ENCODE measurements at places on chromosomes 12 and 14.

- no peak for DNase-seq
These were observed 54.3 kb downstream of the NINJ2 start for GRCh38 chr12:608921-609320.

GRCh38 chr14:101511620-101512375 is 49.5 kb upstream of the DIO3 start:
- no peak for DNase-seq

- DNase-seq = no peak
These were observed 7.3 kb upstream of the ZNF740 start for GRCh38 chr12:53173085-53173715.

- DNase-seq = no peak
These were observed 6.2 kb upstream of the KRT2 start for GRCh38 chr12:52658196-52658595.

GRCh38 chr12:2335916-2336315 is 283.1 kb downstream of the CACNA1C start:
- DNase-seq = no peak

DNA sequence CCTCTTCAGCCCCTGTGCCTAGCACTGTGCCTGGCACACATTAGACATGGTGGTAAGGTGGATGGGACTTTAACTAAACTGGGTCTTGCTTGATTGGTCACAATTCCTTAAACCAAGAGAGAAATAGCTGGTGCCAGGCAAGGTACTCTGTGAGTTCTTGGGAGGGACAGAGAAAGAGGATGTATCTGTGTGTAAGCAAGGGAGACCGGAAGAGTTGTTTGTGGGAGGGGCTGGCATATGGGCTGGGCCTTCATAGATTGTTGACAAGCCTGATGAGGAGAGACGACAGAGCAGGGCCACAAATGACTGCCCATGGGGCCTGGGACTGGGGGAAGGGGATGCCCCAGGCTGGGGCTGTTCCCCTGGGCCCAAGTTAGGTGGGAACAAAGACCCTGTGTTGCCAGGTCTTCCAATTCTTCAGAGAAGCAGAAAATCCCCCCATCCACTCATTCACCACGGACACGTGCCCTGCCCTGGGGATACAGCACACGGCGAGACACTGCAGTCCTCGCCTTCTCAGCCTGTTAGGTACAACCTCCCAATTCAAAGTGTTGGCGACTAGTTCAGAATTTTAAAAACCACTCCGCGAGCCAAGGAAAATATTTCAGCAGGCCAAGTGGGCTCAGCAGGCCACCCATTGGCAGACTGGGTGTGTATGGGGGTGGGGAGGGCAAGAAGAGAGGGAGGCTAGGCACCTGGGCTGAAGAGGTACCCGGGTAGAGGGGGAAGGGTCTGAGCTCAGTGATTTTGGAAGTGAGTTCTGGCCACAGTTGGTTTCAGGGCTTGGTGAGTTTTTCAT is 11.4 kb upstream of the CYP46A1 start:
- DNase-seq = no peak

- DNase-seq = no peak
These were observed 30.2 kb downstream of the LEMD3 start for GRCh38 chr12:65199604-65200003.

GRCh38 chr12:116434155-116435011 is 124.8 kb upstream of the MAP1LC3B2 start:
- DNase-seq = peak; percentile 47

GRCh38 chr12:39990122-39991101 is 115.5 kb downstream of the SLC2A13 start:
- peak; percentile 37 for DNase-seq

GRCh38 chr12:109201496-109201885 is 85.1 kb downstream of the ACACB start:
- no peak for DNase-seq

DNA sequence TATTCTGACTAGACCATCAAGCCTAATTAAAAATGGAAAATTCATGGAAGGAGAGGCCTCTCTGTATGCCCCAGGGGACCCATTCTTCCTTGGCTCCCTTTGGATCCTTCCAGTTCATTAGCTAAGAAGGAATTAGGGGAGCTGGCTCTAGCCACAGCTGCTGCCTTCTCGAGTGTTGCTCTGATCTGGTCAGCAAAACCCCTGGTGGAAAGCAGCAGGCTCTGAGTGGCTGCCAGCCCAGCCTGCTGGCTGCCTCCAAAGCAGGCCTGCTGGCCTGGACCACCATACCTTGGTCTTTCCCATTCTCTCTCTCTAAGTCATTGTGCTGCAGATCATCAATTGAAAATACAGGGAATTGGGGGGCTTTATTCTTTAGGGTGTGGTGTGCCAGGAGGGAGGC is 29.0 kb upstream of the AKAP6 start:
- no peak for DNase-seq

GRCh38 chr14:32656601-32657000 is 282.1 kb upstream of the NPAS3 start:
- no peak for DNase-seq

- DNase-seq = no peak
These were observed 29.7 kb downstream of the CCDC85C start for GRCh38 chr14:99574099-99574880.

DNA sequence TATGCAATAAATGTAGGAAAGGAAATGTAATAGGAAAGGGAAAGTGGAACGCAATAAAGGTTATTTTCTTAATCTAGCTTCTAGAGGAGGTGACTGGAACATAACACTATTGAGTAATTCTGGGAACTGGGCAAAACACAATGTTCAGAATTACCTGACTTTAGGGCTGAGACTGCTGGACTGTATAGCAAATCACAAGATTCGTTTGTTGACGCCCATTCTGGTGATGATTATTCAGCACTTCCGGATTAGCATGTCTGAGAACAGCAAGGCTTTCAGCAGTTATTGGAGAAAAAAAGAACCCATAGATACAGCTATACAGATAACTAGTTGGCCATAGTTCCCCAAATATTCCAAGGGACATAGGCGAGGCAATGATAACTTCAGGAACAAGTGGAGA is 2.3 kb upstream of the KLRD1 start:
- DNase-seq = no peak

- no peak for DNase-seq
These were observed 294.9 kb downstream of the FOXN3 start for GRCh38 chr14:89121968-89122620.

DNA sequence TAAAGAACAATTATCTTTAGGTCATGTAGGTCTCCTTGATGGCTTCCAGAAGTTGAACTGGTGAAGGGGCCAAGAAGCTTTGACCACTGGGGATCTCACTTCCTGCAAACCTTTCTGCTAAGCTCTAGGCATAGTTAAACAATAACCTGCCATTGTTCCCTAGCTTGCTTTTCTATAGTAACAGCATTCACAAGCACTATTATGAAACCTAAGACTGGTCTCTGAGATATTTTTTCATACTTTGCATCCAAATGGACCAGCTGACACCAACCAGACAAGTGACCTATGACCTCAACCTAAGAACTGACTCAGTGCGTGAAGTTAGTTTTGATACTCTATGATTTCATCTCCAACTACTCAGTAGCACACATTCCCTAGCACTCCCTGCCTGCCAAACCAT is 129.1 kb downstream of the PTPRB start:
- no peak for DNase-seq

DNA sequence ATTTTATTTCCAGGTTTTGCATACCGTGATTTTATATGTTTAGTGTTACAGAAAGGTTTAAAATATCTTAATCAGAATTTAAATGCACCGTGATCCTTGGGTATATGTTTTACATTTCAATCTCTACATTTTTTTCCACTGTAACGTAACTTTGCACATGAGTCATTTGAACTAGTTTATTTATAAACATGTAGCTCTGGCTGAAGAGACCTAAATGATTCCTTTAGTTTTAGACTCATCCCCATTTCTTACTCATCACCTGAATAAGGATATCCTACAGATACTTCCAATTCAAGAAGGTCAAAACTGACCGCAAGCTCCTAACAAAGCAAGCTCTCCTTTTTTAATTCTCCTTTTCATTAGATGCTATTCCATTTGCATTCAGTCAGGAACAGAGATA is 42.7 kb upstream of the SLC6A15 start:
- DNase-seq = no peak

DNA sequence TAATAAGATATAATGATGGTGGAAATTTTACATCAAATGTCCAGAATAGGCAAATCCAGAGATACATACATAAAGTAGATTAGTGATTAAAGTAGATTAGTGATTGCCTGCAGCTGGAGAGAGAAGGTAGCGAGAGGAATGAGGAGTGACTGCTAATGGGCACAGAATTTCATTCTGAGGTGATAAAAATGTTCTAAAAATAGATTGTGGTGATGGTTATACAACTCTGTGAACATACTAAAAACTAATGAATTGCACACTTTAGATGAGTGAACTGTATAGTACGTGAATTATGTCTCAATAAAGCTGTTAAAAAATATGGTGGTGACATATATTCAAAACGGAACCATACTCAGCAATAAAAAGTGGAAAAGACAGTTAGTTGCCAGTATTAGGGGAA is 41.7 kb downstream of the PPP2R5E start:
- no peak for DNase-seq

DNA sequence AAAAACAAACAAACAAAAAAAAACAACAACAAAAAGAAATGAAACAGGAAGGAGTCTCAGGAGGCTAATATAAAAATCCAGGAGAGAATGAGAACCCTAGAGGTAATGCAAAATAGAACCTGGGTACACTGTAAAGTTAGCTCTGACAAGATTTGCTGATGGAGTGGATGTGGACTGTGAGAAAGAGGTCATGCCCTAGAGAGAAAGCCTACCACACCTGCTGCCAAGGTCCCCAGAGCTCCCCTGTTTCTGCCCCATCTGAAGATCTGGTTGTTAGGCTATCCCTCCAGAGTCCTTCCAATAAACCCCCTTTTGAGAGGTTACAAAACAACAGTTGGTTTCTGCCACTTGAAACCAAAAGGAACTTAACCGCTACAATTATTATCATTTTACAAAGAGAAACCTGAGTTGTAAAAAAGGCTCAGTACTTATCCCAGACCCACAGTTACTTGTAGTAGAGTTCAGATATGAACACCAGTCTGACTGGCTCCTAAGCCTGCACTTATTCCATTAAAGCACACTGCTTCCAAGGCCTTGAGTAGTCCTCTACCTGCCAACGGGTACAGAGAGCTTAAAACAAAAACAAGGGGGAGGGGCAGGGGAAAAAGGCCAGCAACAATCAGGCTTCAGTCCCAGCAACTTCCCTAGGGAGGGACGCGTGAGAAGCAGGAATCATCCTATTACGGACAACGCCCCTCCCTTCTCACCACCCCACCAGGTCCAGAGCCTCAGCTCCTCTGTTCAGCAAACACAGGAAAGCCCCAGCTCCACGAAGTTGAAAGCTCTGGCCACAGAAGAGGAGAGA is 27.7 kb downstream of the PPP1R13B start:
- no peak for DNase-seq

DNA sequence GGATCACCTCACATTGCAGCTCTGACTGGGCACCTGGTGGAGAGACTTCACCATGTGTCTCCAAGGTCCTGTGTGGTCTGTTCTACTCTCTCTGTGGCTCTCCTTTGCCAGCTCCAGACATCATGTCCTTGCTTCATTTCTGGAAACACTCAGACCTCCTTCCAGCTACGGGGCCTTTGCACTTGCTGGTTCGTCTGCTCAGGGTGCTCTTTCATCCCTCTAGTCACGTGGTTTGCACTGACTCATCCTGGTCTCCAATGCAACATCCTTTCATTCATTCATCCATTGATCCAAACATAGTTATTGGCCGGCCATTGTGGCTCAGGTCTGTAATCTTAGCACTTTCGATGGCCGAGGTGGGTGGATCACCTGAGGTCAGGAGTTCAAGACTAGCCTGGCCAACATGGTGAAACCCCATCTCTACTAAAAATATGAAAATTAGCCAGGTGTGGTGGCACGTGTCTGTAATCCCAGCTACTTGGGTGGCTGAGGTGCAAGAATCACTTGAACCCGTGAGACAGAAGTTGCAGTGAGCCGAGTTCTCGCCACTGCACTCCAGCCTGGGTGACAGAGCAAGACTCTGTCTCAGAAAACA is 23.9 kb upstream of the CCDC63 start:
- DNase-seq = no peak

DNA sequence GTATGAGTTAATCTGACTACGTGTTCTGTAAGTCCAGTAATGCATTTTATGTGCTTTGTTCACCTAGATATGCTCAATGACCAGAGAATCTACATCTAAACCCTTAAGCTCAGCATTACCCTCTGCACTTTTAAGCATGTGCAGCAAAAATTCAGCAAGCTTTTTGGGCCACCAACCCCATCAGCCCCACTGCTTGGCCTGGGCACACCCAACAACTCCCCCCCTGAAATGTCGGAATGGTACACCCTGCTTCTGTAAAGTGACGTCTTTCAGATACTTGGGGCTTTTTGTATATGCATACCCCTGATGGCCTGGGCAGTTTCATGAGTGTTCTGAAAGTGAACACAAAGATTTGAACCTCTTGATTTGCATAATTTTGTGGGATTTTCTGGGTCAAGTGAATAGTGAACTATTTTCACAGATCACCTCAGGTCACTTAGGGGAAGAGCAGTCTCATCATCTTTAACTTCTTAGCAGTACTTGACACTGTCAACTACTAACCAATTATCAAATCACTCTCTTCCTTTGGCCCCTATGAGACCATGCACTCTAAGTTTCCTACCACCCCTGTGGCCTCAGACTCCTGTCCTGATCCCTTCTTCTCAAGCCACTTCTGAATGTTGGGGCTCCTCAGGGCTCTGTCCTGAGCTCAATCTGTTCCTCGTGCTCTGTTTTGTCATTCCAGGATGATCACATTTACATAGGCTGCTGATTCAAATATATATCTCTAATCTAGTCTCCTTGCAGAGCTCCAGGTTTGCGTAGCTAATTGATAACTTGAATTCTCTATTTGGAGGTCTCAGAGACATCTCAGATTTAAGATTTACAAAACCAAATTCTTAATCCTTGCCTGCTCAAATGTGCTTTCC is 36.3 kb upstream of the PPM1A start:
- DNase-seq = no peak

DNA sequence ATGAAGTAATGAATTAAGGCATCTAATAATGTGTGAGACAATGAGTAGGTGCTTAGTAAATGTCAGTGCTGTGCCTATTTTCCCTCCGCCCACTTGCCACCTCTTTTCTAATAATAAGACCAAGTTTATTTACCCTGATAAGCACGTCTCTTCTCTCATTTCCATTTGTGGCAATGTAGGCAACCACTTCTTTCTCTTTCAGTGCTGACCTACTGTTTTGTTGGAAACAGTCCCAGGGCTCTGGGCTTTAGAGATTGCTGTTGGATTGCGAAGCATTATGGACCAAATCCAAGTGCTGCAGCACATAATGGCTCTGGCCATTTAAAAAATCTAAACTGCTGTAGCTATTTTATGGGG is 141.3 kb upstream of the PLEKHG7 start:
- no peak for DNase-seq

DNA sequence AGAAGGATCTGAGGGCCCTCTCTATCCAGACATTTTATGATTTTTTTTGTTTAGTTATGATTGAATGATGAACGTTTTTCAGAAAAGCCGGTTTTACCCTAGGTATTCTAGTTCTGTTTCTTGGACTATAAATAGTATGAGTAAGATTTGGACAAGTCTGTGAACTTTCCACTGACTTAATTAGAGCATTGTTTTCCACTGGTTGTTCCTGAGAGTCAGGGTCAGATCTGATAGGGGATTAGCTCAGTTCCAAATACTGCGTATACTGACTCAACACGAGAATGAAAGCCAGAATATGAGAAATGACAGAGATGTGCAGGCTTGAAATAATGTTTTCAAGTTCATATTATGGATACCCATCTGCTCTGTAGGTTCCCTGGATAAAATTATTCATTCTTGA is 361.6 kb downstream of the AEBP2 start:
- DNase-seq = no peak
